Psoas muscle (tissue), 8 donors: ENCODE measurements at places on chromosomes 6 and 20. TPM values are rescaled to one million over a fixed set of nuclear protein-coding genes. Genes with fewer than 3 reads are reported as not detected.

The TGM3 gene
- 0.11 TPM for total RNA-seq

The NRSN1 gene
- not detected for total RNA-seq

The SLC32A1 gene
- total RNA-seq = not detected

The FAM162B gene
- total RNA-seq = 2.8 TPM

The GLP1R gene
- not detected for total RNA-seq

The COL10A1 gene
- not detected for total RNA-seq

The SLC22A2 gene
- 0.75 TPM for total RNA-seq

The MACROD2 gene
- total RNA-seq = 2.5 TPM

The METTL24 gene
- total RNA-seq = not detected
